Foreskin melanocyte (primary cell): ENCODE measurements at places on chromosomes 7 and 10.

GRCh38 chr10:104334965-104335650, 3.2 kb downstream of the ITPRIP start:
- DNase-seq = no peak

DNA sequence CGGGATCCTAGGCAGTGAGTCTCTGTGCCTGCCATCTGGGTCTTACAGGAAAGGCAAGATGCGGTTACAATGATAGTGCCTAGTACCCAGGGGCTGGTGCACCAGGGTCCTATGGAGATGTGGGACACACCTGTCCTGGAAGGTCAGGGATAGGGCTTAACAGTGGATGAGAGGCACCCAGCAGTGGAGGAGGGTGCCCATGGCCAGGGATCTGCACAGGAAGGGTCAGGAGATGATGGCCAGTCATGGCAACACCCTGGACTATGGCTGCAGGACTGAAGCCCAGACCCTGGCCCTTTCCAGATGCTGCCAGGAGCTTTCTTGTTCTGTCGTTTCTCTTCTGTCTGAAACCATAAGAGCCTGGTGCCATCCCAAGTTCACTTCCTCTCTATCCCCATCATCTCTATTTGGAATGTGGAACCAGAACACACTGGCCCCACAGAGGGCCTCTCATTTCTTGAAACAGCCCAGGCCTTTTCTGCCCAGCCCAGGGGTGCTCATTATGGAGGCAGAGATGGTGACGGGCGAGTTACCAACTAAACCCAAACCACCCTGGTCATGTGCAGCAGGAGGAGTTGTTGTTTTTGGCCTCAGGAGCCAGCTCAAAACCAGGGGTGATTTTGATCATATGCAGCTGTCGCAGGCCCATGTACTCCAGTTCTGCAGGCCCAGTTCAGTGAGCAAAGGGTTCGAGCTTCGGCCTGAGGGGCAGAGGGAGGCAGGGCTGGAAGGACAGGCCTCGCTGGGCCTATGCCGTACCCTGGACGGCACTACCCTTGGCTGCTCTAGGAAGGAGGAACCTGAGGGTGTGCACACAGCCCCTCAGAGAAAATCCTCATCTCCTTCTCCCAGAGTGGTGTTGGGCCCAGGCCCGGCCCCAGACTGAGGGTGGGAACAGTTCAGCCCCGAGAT, 52.6 kb upstream of the GDF10 start:
- DNase-seq = no peak

DNA sequence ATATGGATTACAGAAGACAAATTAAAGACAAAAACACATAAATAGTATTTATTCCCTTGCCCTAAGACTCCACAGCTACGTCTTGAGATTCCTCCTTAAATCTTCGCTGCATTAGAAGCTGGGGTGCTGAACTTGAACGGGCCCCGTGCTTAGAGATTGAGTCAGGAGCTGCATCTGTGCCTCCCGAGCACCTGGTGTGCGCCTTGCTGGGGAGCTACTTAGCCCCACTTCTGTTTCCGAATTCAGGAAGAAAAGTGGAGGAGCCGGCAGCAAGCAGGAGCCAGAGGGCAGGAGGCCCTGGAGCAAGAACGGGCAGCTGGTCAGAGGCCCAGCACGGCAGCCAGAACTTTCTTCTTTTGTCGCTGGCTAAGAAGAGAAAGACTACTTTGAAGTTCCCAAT, 30.4 kb upstream of the RNF32 start:
- DNase-seq = no peak

DNA sequence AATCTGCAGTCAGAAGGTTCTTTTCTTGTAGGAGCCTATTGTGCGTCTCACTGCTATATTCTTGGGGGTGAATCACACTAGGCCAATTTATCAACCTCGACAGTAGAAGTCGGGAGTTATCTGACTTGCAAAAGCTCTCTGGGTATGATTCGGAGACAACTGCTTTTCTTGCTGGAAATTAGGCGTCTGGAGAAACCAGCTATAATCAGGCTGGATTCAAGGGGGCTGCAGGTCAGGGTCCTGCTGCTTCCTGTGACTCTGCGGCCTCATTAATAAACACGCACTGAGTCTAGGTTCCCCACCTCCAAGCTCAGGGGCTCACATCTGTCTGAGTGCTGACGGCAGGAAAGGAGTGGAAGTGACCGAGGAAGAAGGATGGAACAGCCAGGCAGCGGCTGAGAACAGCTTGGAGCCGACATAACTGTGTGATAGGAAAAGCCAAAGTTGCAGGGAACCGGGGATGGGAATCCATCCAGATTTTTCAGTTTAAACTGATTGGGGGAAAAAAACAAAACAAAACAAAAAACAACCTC, 184.6 kb downstream of the FANK1 start:
- no peak for DNase-seq

- DNase-seq = no peak
Observed at GRCh38 chr7:40059057-40059456, 75.4 kb downstream of the MPLKIP start.

- DNase-seq = no peak
Observed at GRCh38 chr7:127905491-127906330, 125.5 kb downstream of the LRRC4 start.

GRCh38 chr10:11560076-11560709, 51.3 kb downstream of the USP6NL start:
- DNase-seq = no peak

- no peak for DNase-seq
Observed at GRCh38 chr10:36886303-36886891, 239.0 kb upstream of the ANKRD30A start.

GRCh38 chr7:44338600-44338999, 13.2 kb upstream of the CAMK2B start:
- no peak for DNase-seq
